ENCODE measurements at places on chromosomes 5 and 9. TPM values are rescaled to one million over a fixed set of nuclear protein-coding genes. Genes with fewer than 3 reads are reported as not detected.

GPX8 gene
- 38.0 TPM for total RNA-seq

SLC34A1 gene
- total RNA-seq = not detected

IFNA21 gene
- not detected for total RNA-seq

PTPN3 gene
- total RNA-seq = 14.7 TPM

HRCT1 gene
- 0.30 TPM for total RNA-seq

HAVCR1 gene
- total RNA-seq = 44.9 TPM

F2RL1 gene
- total RNA-seq = 281 TPM

PCAT7 gene
- 1.1 TPM for total RNA-seq

NFIL3 gene
- total RNA-seq = 12.5 TPM

PCDHGB3 gene
- 0.28 TPM for total RNA-seq

PCDHA4 gene
- 1.7 TPM for total RNA-seq

ISL1 gene
- not detected for total RNA-seq

CDH9 gene
- not detected for total RNA-seq

IL9 gene
- total RNA-seq = not detected

GPX3 gene
- total RNA-seq = 18.4 TPM

PCA3 gene
- not detected for total RNA-seq

SPAG8 gene
- 0.41 TPM for total RNA-seq

CTNND2 gene
- total RNA-seq = not detected

PROB1 gene
- total RNA-seq = 0.19 TPM

APBA1 gene
- total RNA-seq = 0.51 TPM

SPATA31A3 gene
- total RNA-seq = not detected

GMCL2 gene
- not detected for total RNA-seq

DND1 gene
- 0.73 TPM for total RNA-seq

Measured in A549 treated with RU486 at 1 μM for 4 hours (cell line).